ENCODE measurements at places on chromosomes 6 and 20. TPM values are rescaled to one million over a fixed set of nuclear protein-coding genes. Genes with fewer than 3 reads are reported as not detected.

TGM3 gene
- total RNA-seq, result not detected

SLC17A1 gene
- total RNA-seq, result not detected

DNA sequence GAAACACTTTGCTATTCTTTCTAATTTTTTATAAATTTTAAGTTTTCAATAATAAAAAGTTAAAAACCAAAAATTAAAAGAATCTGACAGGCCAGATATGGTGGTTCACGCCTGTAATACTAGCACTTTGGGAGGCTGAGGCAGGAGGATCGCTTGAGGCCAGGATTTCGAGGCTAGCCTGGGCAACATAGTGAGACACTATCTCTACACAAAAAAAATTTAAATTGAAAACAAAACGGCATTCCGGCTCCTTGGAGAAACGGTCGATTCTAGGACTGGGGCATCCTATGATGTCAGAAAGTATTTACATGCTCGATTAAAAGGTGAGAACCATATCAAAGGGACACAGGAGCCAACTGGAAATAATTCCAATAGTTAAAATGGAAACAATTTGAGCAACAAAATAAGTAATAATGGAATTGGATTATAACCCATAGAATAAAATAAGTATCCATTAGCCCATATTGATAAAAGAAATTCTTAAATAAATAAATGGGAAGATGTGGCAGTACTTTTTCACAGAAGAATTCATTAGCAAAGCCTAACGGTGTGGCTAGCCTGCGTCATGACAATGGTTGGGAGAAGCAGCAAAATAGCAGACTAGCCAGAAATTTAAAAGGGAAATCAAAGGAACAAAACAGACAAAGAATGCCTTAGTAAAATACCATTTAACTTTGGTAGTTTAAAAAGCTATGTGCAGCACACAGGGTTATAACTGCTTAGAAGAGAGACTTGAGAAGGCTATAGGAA lies 21.3 kb downstream of the HLA-E start:
- DNase-seq, result no peak
- no peaks in the 10 kb centered on the region for H3K36me3 ChIP-seq
- H3K4me3 ChIP-seq, result no peak overlapping the region
- no peaks in the 10 kb centered on the region for H3K27me3 ChIP-seq
- H3K4me1 ChIP-seq, result no peaks in the 10 kb centered on the region
- H3K27ac ChIP-seq, result no peak overlapping the region

DNA sequence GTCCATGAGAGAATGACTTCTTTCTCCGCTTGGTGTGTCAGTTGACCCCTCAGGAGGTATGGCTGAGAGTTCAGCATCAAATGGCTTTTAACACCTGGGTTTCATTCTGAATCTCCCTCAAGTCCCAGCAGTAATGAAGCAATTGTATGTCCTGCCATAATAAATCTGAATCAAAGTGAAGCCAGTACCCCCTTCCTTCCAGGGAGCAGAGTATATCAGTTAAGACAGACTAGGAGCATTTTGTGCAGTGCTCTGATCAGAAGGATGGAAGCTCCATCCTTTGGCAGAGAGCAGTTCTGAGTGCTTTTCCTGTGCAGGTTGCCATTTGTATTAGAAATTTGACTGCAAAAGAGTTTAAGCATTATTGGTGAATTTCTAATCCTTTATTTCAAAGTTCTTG lies 46.9 kb upstream of the SPACA1 start:
- H3K27me3 ChIP-seq, result peaks cover 3% of the 10 kb centered on the region
- H3K27ac ChIP-seq, result no peak overlapping the region
- H3K36me3 ChIP-seq, result no peaks in the 10 kb centered on the region
- no peaks in the 10 kb centered on the region for H3K4me1 ChIP-seq
- DNase-seq, result no peak

GRCh38 chr6:12163149-12163548 lies 127.0 kb upstream of the EDN1 start:
- no peak overlapping the region for H3K27ac ChIP-seq
- no peak overlapping the region for H3K4me3 ChIP-seq
- no peaks in the 10 kb centered on the region for H3K4me1 ChIP-seq

GRCh38 chr6:680666-681340 lies 12.1 kb downstream of the EXOC2 start:
- DNase-seq, result no peak
- peaks cover 42% of the 10 kb centered on the region for H3K4me1 ChIP-seq
- no peaks in the 10 kb centered on the region for H3K27me3 ChIP-seq
- no peaks in the 10 kb centered on the region for H3K36me3 ChIP-seq
- peak overlapping the region; percentile 31 for H3K27ac ChIP-seq

- H3K36me3 ChIP-seq, result no peaks in the 10 kb centered on the region
Measured at GRCh38 chr6:292506-293192, 362 bp downstream of the DUSP22 start.

STX11 gene
- total RNA-seq, result 3.2 TPM

- H3K27ac ChIP-seq, result no peak overlapping the region
- H3K27me3 ChIP-seq, result peaks cover 2% of the 10 kb centered on the region
- no peak overlapping the region for H3K4me3 ChIP-seq
- H3K36me3 ChIP-seq, result no peaks in the 10 kb centered on the region
Measured at GRCh38 chr6:98981473-98981872, 33.7 kb upstream of the FBXL4 start.

BICRAL gene
- 12.9 TPM for total RNA-seq

ANGPT4 gene
- not detected for total RNA-seq

DNA sequence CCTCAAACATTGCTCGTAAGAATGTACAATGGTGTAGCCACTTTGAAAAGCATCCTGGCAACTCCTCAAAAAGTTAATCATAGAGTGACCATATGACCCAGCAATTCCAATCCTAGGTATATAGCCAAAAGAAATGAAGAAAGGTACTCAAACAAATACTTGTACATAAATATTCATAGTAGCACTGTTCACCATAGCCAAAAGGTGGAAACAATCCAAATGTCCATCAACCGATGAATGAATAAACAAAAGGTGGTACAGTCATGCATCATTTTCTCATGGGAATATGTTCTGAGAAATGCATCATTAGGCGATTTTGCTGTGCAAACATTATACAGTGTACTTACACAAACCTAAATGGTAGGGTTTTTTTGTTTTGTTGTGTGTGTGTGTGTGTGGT lies 74.4 kb upstream of the TBC1D7 start:
- no peak overlapping the region for H3K27ac ChIP-seq
- peaks cover 3% of the 10 kb centered on the region for H3K4me1 ChIP-seq
- DNase-seq, result no peak
- H3K27me3 ChIP-seq, result 0 out of 2 replicates have a peak, but pooled peaks cover 2% of the 10 kb centered on the region
- no peaks in the 10 kb centered on the region for H3K36me3 ChIP-seq
- no peak overlapping the region for H3K4me3 ChIP-seq

- H3K27me3 ChIP-seq, result no peaks in the 10 kb centered on the region
- no peaks in the 10 kb centered on the region for H3K36me3 ChIP-seq
- DNase-seq, result no peak
- H3K4me1 ChIP-seq, result no peaks in the 10 kb centered on the region
Measured at GRCh38 chr20:6718662-6719368, 48.7 kb upstream of the BMP2 start.

GRCh38 chr20:63639093-63639975 lies 12.4 kb upstream of the GMEB2 start:
- H3K27ac ChIP-seq, result no peak overlapping the region
- peaks cover 6% of the 10 kb centered on the region for H3K4me1 ChIP-seq
- no peaks in the 10 kb centered on the region for H3K36me3 ChIP-seq
- H3K27me3 ChIP-seq, result no peaks in the 10 kb centered on the region
- no peak overlapping the region for H3K4me3 ChIP-seq
- no peak for DNase-seq

DNA sequence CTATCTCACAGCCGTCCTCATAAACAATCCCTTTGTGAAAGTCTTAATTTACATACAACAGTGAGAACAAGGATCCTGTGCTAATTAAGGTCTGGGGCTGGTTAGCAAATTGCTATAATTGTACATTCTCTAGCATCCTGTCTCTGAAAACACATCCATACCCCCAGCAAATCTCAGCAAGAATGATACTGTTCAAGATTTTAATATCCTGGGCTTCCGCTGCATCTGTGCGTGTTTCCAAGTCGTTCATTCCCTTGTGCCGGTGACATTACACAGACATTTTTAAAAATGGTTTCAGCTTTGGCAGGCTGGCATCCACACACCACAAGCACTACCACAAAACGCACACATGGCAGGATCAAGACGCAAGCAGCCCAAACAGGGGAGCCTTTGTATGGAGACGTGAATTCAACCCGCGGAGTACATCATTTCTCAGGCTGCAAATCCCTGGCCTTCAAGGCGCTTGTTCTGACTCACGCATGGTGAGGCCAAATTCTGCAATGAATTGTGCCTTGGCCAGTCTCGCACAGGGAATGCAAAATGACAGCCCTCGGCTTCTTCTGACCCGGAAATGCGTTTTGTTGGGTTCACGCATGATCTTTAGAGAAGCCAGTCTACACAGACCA lies 20.3 kb downstream of the ZMYND8 start:
- DNase-seq, result no peak
- H3K4me3 ChIP-seq, result no peak overlapping the region
- H3K27ac ChIP-seq, result peak overlapping the region; percentile 99
- no peaks in the 10 kb centered on the region for H3K36me3 ChIP-seq
- H3K4me1 ChIP-seq, result peaks cover 81% of the 10 kb centered on the region

HSPA1B gene
- total RNA-seq, result 147 TPM

GRCh38 chr20:40892642-40893041 lies 136.0 kb upstream of the TOP1 start:
- H3K27me3 ChIP-seq, result 0 out of 2 replicates have a peak, but pooled peaks cover 2% of the 10 kb centered on the region
- H3K4me3 ChIP-seq, result no peak overlapping the region
- no peaks in the 10 kb centered on the region for H3K36me3 ChIP-seq
- no peak overlapping the region for H3K27ac ChIP-seq
- DNase-seq, result no peak

- H3K27me3 ChIP-seq, result no peaks in the 10 kb centered on the region
- H3K27ac ChIP-seq, result no peak overlapping the region
- no peaks in the 10 kb centered on the region for H3K36me3 ChIP-seq
- no peak for DNase-seq
Measured at GRCh38 chr6:165049362-165049761, 260.0 kb downstream of the C6orf118 start.

DNA sequence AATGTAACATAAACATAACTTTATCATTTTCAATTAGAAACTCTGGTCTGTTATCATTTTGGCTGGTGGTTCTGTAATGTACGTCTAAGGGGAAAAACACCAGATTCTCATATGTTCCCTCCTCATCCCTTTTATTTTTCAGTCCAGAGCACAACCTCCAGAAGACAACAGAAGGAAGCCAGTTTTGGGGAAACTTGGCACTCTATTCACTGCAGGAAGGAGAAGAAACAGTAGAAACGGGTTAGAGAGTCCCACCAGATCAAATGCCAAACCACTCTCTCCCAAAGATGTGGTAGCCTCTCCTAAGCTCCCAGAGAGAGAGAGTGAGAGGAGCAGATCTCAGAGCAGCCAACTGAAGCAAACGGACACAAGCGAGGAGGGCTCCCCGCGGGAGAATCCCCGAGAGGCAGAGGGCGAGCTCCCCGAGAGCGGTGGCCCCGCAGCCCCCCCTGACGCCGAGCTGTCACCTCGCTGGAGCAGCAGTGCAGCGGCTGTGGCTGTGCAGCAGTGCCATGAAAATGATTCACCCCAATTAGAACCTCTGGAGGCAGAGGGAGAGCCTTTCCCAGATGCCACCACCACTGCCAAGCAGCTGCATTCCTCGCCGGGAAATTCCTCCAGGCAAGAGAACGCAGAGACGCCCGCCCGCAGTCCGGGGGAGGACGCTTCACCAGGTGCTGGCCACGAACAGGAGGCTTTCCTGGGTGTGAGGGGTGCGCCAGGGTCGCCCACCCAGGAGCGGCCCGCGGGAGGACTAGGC lies 117.8 kb downstream of the RTN4IP1 start:
- no peaks in the 10 kb centered on the region for H3K36me3 ChIP-seq
- peaks cover 37% of the 10 kb centered on the region for H3K4me1 ChIP-seq
- DNase-seq, result no peak
- peak overlapping the region; percentile 97 for H3K27ac ChIP-seq
- no peaks in the 10 kb centered on the region for H3K27me3 ChIP-seq
- peak overlapping the region; percentile 80 for H3K4me3 ChIP-seq

- no peak overlapping the region for H3K4me3 ChIP-seq
- H3K27me3 ChIP-seq, result no peaks in the 10 kb centered on the region
- DNase-seq, result no peak
- H3K36me3 ChIP-seq, result no peaks in the 10 kb centered on the region
- H3K27ac ChIP-seq, result peak overlapping the region; percentile 64
Measured at GRCh38 chr6:159983641-159984080, 14.8 kb downstream of the IGF2R start.

DNA sequence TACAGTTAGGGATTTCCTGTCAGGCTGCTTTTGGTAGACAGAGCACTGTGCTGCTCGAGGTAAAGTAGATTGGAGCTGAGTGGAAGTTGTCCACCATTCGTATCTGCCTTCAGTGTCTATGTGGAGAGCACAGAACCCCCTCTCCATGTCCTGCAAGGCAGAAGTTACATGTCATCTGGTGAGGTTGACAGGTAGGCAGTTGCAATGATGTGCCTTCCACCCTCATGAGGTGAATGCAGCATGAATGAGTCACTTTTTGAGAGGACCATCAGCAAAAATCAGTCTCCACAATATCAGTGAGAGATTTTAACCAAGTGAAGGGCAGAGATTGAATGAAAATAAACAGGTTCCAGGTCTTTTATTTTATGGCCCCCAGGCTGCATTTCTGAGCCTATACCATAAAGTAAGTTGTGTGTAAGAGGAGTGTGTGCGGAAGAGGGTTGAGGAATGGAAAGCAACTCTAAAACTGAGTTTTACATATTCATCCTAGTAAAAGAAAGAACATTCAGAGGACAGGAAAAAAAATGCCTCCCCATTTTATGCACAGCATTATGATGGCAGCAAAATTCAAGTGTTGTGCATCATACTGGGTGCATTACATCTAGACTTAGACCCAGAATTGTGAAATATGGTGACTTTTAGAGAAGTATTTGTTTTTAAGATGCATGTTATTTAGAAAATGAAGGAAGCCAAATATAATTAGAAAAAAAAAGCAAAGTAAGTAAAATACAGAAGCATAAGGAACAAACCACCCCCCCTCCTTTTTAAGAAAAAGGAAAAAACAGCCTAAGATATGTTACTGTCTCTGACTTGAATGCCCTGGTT lies 15.8 kb downstream of the TRAPPC3L start:
- no peak overlapping the region for H3K27ac ChIP-seq
- no peak overlapping the region for H3K4me3 ChIP-seq
- H3K4me1 ChIP-seq, result no peaks in the 10 kb centered on the region
- H3K36me3 ChIP-seq, result no peaks in the 10 kb centered on the region
- no peak for DNase-seq
- H3K27me3 ChIP-seq, result peaks cover 43% of the 10 kb centered on the region

- peaks cover 23% of the 10 kb centered on the region for H3K27me3 ChIP-seq
- DNase-seq, result no peak
- no peaks in the 10 kb centered on the region for H3K4me1 ChIP-seq
- no peaks in the 10 kb centered on the region for H3K36me3 ChIP-seq
Measured at GRCh38 chr6:39152262-39152661, 37.3 kb upstream of the SAYSD1 start.
